Choroid plexus epithelial cell (primary cell): ENCODE measurements at places on chromosomes 12 and 14.

DNA sequence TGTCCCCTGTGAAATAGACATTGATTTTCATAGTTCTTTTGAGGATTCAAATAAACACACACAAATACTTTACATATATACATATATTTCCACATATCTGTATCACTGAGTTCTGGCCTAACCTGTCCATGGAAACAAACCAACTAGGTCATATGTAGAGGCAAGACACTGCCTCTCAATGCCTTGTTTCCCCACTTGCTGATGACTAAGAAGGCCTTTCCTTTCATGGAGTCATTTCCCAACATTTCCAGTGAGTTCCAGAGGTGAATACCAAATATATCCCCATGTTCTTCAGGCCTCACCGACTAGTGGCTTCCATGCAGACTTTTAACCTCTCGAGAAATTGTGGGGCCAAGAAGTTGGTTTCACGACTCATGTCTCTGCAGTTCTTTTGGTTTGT lies 120.8 kb downstream of the DNAI7 start:
- no peak for DNase-seq

GRCh38 chr14:63229330-63230059 lies 25.3 kb downstream of the RHOJ start:
- no peak for DNase-seq

GRCh38 chr14:101939646-101940170 lies 24.7 kb upstream of the DYNC1H1 start:
- DNase-seq, result no peak

GRCh38 chr14:91883753-91884152 lies 16.4 kb upstream of the TC2N start:
- no peak for DNase-seq

DNA sequence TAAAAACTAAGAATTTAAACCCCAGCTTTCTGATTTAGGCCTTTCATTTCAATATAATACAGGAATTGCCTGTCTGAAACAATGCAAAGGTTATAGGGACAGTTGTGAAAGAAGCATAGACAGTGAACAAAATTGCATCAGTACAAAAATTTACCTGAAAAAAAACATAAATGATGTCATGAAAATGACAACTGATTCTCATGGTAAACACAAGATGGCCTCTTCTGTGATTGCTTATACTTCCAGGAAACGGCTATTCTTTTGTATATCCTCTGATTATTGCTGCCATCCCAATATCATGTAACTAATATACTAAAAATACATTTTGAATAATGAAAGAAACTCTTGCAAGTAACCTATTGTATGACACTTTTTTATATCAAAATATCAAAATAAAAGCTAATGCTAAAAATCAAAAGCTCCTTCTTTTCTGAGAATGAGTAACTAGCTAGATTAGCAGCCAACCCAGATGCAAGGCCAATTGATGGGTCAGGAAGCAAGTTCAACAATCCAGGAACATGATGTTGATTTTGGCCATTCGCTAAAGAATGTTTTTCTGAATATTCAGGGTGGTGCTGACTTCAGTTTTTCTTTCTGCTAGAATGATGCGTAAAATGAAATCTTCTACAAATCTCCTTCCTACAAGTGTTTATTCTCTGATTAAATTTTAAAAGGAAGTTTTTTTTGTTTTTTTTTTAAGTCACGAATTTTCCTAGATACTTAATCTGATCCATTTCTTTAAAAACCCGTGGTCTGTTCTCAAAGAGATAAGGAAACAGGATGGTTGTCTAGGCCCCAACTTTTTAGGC lies 83.6 kb downstream of the ALX1 start:
- peak; percentile 67 for DNase-seq

DNA sequence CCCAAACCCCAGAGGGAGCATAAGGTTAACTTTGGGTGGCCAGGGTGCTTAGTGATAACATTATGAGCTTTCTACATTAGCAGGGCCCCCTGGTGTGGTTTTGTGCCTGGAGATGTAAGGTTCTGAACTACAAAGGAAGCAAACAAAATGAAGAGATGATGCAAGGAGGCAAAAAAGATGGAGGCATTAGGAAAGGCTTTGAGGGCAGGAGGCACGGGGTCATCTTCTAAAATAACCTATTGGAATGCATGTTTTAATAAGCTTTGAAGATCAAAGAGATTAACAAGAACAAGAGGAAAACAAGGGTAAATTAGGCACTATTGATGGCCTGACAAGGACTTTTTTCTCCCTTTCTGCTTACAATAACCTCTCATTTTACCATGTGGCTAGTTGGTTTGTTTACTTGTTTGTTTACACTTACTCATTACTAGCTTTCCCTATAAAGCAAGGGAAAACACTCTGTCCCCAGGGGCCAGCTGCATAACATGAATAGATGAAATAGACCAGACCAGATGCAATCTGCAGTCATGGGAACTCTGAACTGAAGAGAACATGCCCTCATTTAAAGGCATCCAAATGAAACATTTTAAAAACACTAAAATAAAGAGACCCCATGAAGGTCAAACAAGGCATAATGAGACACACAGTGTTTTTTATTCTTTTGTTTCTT lies 390.3 kb downstream of the DIO2 start:
- DNase-seq, result no peak
